ENCODE measurements at places on chromosomes 7 and 10.

- DNase-seq: no peak
Measured at GRCh38 chr10:49279015-49279880, 19.7 kb upstream of the C10orf71 start.

- peak; percentile 44 for DNase-seq
Measured at GRCh38 chr7:112084520-112084971, 121.7 kb downstream of the DOCK4 start.

GRCh38 chr10:31424473-31424872 lies 105.5 kb downstream of the ZEB1 start:
- DNase-seq: no peak

DNA sequence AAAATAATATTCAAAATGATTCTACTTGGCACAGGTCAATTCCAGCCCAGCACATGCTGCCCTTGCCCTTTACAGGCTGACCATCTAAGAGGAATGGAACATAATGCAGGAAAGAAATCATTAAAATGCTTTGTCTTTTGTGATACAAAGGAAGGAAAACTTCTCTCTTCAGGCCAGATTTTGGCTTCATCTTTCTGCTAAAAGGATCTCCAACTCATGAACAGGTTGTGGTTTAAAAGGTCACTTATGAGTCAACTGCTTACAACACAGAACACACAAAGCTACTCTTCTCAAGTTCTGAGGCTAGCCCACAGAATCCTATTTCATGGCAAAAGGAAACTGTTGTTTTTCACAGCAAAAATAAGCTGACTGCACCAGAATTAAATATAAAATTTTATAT lies 197.1 kb downstream of the DOCK4 start:
- DNase-seq: no peak

GRCh38 chr7:112116358-112116757 lies 89.8 kb downstream of the DOCK4 start:
- no peak for DNase-seq

DNA sequence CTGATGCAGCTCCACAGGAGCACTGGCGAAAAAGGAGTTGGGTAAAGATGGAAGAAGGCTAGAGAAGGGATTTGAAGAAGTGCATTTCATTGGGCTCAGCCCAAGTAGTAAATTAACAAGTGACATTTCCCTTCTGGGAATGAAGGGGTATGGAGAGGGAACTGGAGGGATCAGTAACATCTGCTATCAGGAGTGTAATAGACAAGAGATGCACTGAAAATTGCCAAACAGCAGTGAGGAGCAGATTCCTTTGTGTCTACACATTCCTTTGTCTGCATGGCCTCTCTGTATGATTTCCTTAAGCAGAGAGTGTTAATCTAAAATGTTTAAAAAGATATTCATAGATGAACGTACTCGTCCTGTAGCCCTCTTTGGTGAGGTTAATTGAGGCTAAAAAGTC lies 148.2 kb upstream of the FERD3L start:
- DNase-seq: no peak

DNA sequence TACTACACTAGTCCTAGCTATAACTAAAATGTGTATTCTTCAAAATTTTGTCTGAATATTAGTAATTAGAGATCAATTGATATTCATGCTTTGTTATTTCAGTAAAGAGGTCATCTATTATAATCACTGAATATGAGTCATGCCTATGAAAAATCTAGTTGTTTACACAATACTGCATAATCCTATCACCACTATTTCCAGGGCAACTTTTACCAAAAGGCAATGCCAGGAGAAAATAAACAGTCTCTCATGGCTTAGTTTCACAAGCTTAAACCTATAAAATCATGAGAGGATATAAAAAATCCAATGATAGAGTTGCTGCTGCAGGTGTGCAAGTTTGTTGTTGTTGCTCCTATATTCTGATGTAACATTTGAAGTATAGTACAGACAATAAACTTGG lies 149.9 kb upstream of the COL1A2 start:
- DNase-seq: no peak

DNA sequence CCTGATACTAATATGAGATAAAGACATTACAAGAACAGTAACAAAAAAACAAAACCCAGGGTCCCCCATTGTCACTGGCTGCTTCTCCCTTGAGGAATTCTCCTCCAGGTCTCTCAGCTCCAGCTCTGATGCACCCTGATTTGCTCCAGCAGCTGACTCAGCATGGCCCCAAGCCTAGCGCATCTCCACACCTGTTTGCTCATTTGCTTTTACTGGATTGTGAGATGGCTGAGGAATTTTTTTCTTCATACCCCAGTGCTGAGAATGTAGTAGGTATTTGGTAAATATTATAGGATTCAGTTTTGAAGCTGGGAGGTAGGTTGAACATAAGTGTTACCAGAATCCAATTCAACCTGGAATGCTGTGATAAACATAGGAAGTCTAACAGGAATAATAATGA lies 171.9 kb downstream of the PKD1L1 start:
- no peak for DNase-seq

DNA sequence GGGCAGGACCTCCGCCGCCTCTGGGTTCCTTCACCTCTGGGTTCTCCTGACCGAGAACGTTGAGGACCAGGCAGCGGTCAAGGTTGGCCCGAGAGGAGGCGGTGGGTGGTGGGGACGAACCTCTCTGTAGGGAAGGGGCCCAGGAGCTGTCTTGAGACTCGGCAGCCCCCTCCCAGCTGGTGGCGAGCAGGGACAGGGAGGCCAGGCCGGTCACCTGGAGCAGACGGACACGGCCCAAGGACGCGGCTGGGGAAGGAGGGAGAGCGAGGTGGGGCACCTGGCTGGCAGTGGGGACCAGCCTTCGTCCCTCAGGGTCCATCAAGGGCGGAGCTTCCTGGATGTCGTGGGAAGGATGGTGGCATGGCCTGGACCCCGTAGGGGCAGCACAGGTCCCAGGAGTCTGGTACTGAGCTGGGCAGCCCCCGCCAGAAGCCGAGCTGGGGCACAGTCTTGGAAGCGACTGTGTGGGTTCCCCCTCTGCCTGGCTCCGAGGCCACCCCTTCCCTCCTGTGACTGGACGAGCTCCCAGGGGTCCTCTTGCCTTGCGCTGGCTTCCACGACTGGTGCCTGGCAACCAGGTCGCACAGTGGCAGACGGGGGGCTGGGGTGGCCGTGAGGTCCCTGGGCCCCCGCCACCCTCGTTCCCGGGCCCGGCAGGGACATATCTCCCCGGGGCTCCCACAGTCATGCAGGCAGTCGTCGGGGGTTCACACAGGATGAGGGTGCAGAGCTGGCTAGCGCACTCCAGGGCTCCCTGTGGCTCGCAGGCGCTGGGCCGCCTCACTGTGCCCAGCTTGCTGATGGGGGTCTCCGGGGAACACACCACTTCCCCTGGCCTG lies 89.9 kb downstream of the DNAJB6 start:
- no peak for DNase-seq

DNA sequence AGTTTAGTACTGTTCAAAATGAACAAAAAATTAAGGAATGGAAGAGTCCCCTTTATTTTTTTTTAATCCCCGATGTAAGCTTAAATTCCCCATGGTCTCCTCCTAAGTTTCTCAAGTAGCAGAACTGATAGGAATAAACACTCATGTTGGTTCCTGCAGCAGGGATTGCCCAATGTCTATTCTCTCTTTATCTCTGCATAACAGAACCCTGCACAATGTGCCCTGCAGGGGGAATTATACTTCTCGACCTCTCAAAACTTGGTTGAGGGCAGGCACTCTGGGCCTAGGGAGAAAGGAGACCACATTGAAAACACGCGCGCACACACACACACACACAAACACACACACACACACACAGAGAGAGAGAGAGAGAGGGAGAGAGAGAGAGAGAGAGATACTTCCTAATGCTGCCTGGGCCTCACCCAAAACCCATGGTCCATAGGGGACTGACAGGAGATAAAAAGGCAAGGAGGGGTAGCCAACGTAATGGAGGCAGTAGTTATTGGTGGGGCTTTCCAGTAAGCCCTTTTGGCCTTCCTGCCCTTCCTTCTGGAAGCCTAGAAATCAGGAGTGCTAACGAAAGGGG lies 22.7 kb downstream of the JAZF1 start:
- DNase-seq: no peak

DNA sequence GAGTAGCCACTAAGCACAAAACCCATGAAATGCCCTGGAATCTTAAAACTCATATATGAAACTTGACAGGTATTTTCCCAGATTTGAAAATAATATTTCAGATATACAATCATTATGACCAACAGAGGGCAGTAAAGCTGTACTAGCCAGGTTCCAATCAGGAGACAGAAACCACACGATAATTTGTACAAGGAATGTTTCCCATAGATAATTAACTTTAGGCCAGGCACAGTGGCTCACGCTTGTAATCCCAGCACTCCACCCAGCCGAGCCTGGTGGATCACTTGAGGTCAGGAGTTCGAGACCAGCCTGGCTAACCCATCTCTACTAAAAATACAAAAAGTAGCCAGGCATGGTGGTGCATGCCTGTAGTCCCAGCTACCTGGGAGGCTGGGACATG lies 31.0 kb upstream of the NUB1 start:
- DNase-seq: no peak

DNA sequence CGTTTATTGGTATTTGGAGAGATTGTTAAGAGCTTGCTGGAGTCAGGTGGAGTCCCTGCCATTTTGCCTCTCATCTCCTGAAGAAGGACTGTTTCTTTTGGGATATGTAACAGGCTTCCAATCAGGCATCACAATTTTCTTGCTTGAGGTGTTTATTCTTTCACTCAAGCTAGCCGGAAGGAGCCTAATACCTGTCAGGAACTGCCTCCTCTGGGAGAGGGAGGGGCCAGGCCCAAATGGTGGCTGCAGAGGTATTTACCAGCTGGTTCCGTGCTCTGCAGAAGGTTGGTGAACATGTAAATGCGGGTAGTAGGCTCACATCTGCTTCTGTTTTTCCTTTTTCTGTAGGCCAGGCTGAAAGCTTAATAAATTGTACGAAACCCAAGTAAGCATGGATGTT lies 114.0 kb downstream of the TCF7L2 start:
- no peak for DNase-seq

DNA sequence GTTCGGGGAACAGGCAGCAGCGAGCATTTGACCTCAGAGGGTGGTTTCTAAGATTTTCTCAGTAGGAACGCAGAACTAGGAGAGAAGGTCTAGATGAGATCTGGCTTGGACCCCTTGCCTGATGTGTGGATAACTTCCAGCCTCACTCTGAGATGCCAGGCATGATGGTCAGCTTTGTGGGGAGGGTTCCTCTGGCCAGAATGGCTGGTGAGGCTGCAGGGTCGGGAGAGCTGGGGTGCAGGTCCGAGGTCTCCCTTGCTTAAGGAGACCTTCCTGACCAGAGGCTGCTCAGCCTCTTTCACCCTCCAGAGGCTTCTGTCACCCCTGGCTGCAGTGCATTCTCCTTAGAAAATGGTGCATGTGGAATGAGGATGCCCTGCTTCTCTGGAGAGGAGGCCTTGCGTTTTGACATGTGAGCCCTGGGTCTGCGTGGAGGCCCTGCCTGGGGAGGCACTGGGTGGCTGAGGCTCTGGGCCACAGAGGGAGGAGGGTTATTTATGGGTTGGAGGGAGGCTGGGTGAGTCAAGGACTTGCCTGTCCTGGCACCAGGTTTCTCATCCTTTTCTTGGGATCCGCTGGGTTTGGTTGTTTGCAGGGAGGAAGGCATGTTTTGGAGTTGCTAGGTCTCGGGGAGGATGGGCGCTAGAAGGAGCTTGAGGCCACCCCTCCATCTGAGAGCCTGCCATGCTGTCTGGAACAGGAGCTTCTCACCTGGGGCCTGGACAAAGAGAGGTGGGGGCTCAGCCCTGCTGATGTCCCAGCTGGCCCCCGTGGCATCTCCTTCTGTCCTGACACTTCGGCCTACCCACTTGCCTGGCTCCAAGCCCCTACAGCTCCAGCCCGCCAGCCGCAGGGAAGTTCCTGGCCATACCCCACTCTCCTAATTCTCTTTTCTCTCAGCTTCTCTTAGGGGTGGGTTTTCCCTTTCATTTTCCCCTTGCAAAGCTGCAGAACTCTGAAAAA lies 3.9 kb downstream of the FAM241B start:
- DNase-seq: no peak

- no peak for DNase-seq
Measured at GRCh38 chr7:137691566-137691965, 155.2 kb downstream of the DGKI start.

- peak; percentile 97 for DNase-seq
Measured at GRCh38 chr7:81175275-81175940, 256.6 kb upstream of the SEMA3C start.

GRCh38 chr10:89555688-89556445 lies 20.5 kb upstream of the SLC16A12 start:
- DNase-seq: peak; percentile 44
